Left cardiac atrium (tissue), 4 donors: ENCODE measurements at places on chromosomes 6 and 20. TPM values are rescaled to one million over a fixed set of nuclear protein-coding genes. Genes with fewer than 3 reads are reported as not detected.

DNA sequence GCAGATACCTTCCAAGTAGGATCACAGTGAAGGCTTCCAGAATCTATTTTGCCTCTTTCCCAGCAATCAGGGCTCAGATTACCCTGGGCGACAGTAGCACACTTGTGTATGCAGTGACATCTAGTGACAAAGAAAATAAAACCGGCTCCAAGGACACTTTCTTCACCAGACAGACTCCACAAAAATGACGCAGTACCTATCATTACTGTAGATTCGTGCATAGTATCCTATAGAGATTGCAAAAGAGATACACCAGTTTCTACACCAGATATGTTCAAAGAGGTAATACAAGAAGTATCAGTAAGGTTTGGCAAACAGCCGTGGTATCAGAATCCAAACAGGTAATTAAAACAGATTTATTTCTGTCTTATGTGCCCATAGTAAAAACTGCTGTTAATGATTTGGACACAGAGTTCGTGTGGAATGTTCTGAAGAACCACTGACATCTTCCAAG is 600.4 kb upstream of the JAG1 start:
- DNase-seq = peak; percentile 25

HCRTR2 gene
- total RNA-seq = not detected

DNA sequence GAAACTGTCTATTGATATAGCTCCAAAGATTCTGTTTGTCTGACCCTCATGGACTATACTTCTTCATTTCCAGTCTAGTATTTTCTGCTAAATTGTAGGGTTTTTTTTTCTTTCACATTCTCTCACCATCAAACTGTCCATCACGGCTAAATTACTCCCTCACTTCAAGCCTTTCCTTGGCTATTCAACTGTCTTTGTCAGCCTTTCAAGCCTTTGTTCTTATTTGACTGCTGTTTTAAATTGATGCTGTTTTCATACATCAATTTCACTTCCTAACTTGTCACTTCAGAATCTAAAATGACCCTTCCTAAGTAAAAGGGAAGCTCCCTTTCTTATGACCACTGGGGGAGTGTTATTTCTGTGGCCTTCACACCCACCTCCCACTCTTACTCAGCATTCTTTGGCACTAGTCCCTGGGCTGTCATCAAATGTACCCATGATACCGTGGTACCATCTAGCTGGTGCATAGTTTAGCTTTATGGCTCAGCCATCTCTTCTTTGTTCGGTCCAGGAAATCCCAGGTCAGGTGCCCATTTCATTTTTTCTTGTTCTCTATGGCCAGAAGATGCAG is 8.6 kb downstream of the GJA1 start:
- peak; percentile 31 for DNase-seq

GRCh38 chr6:112235956-112236355 is 18.4 kb downstream of the LAMA4 start:
- no peak for DNase-seq

GRCh38 chr6:52681416-52681815 is 10.5 kb downstream of the TMEM14A start:
- no peak for DNase-seq

DNA sequence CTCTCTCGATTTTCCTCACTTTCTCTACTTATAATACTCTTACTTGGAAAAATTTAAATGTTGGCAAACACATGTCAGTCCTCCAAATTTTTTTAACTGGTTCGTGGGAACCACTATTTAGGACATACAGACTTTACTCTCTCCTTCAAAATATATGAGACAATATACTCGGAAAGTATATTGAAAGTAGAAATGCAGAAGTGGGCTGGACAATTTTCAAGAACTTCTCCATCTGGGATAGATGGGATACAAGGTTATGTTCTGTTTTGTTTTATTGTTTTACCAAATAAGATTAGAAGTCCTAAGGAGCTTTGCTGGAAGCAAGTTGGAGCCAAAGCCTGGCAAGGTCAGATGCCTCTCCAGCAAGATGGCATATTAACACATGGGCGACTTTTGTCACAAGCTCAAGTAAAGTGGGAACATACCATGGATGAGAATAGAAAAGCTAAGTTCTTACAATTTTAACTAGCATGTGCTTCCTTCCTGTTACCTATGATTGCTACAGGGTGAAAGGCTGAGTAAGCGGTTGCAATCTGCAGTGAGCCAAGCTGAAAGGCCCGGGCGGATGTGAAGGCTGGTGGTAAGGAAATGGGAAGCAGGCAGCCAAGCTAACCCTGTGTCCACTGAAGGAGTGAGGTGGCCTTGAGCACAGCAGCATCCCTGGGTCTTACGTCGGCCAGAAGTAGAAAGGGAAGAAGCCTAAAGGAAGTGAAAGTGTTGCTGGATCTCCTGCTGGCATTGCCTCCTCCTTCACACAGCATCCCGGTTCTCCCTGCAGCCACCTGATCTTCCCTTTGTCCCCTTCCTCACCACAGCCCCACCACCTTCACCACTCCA is 7.1 kb downstream of the MAP3K5 start:
- DNase-seq = peak; percentile 58

TAGAP gene
- total RNA-seq = 2.6 TPM

DNA sequence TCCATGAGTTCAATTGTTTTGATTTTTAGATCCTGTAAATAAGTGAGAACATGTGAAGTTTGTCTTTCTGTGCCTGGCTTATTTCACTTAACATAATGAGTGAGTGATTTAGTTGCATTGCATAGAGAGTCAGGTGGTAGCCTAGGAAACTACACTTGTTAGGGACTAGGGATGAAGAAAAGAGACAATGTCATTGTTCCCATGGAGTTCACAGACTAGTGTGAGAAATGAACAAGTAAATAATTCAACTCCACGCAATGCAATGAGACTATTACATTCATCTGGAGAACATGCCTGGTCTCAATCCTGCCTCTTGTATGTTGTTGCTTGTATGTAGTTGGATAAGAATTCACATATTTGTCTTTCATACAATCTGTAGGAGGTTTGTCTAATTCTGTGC is 76.3 kb upstream of the B3GAT2 start:
- DNase-seq = no peak

GRCh38 chr20:40925829-40926510 is 102.7 kb upstream of the TOP1 start:
- DNase-seq = no peak

DNA sequence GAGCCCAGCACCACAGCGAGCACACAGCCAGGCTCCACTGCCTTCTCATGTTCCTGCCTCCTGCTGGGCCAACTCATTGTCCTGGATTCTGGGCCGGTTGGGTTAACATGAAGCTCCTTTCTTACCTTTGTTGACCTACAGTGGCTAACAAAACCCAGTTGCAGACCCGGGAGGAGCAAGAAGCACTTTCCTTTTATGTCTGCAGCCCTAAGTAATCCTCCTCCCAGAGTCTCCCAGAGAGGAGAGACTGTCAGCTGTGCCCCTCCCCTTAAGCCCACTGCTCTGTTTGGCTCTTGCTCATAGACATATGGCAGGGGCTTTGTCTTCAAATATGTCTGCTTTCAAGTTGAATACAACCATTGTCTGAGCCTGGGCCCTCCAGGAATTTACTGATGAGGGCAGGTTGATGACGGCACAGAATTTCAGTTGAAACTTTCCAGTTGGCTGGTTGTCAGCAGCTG is 55.2 kb downstream of the PSMB1 start:
- DNase-seq = no peak

GRCh38 chr6:36309900-36310299 is 26.8 kb downstream of the BNIP5 start:
- DNase-seq = no peak

LY6G6C gene
- total RNA-seq = not detected

DNA sequence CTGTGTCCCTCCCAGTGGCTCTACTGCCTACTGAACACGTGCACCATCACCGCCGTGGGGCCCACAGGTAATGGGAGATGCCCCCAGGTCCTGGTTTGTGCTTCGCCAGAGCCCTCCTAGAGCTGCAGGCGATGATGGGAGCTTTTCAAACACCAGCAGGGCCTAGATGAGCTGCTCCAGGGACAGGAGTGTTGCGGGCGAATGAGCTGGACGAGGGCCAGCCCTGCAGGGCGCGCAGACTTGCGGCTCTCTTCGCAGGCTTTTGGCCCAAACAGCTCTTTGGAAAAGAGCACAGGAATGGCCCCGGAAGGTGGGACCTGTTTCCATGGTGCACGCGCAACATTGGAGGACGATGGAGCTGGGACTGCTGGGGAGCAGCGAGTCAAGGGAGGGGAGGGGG is 409.3 kb upstream of the SULF2 start:
- no peak for DNase-seq

DNA sequence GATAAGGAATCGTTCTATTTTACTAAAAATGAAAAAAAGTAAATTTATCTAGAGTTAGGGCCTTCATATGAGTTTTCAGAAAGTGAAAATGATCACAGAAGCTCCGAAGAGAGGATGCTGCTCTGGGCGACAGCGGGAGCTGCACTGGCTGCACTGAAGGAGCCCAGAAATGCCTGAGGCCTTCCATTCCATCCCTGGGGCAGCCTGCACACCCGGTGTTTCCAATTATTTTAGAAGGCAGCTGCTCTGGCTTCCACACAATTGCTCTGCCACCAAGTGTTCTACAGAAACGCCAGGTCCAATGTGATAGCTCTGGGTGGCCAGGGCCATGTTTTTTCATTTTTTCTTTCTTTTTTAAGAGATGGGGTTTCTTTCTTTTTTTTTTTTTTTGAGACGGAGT is 3.6 kb downstream of the DTNBP1 start:
- DNase-seq = no peak

DNA sequence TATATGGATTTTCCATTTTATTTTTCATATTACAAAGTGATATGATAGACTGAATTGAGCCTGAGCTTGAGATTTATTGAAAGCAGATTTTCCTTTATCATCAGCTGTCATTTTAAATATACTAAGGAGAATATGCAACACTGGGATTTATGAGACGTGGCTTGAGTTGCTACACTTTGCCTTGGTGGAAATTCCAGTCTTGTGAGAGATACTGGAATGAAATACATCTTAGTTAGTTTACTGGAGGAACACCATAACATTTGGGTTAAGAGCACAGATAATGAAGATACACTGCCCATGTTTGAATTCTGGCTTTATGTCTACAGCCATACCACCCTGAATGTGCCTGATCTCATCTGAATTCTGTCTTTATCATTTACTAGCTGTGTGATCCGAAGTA is 86.5 kb upstream of the IFNGR1 start:
- no peak for DNase-seq

ESR1 gene
- 4.9 TPM for total RNA-seq

DNA sequence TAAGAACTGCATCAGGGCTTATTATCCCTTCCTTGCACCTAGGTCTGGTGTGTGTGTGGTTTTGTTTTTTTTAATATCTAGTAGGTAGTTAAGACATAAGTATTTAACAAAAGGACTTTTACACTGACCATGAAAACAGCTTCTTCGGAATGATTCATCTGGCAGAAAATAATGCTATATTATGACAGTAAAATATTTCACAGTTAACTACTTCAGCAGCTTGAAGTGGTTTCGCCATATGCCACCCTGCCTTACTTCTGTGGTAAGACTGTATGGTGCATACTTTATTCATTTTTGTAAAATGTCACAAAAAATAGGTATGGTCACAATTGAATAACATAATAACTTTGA is 858 bp upstream of the PTPRK start:
- no peak for DNase-seq

- DNase-seq = no peak
Observed at GRCh38 chr20:50203951-50204937, 13.6 kb downstream of the CEBPB start.

SERPINB1 gene
- total RNA-seq = 27.5 TPM

GRCh38 chr6:130780122-130780521 is 47.1 kb upstream of the SMLR1 start:
- DNase-seq = no peak

ZNF391 gene
- total RNA-seq = 1.9 TPM

CDSN gene
- 0.10 TPM for total RNA-seq

- DNase-seq = no peak
Observed at GRCh38 chr6:39496456-39496855, 174.0 kb upstream of the KCNK16 start.

- DNase-seq = no peak
Observed at GRCh38 chr6:169556758-169557548, 144.9 kb downstream of the WDR27 start.

DNA sequence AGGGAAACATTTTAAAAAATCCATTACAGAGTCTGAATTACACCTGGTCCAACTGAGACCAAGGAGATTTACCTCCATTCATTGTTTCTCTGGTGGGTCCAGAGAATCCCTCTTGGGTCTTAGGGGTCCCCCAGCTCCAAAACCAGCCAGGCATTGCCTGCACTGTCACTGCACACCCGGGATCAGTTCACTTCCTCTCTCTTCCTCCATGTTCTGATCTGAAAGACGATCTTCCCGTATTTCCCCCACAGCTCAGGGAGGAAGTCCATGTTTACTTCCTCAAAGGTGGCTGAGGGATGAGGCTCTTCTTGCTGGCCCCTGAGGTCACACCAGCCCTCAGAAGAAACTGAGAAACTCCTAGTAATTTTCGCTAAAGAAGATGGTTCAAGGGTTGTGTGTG is 159.7 kb downstream of the BMP7 start:
- no peak for DNase-seq

DNA sequence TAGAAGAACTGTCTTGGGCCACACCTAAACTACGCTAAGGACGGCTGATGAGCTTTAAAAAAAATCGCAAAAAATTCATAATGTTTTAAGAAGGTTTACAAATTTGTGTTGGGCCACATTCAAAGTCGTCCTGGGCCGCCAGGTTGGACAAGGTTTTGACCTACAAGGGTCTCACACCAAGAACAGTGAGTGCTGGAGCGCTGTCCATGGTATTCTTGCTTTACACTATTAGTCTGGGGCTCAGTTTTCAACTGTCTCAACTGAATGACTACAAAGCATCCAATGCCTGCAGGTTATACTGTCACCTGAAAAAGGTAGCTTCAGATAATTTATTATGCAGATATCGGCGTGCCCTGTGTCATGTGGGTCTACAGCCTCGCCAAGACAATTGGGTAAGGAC is 3.7 kb upstream of the FAXC start:
- DNase-seq = no peak

TP53INP2 gene
- total RNA-seq = 117 TPM
